GM18507 (cell line): ENCODE measurements at places on chromosomes 4 and X.

DNA sequence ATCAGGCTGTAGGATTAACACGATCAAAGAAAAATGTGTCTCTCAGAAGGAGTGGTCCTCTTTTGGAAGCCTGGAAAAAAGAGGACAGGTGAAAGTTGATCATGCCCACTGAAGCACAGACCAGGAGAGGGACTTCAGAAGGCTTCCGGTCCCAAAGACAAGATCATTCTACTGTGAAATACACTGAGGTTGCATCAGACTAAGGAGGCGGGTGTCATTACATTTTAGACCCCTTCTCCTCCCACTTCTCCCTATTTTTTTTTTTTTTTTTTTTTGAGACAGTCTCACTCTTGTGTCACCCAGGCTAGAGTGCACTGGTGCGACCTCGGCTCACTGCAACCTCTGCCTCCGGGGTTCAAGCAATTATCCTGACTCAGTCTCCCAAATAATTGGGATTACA, 67.5 kb downstream of the RBM47 start:
- DNase-seq: no peak

- no peak for DNase-seq
Observed at GRCh38 chr4:5709207-5709575, 832 bp upstream of the EVC2 start.

DNA sequence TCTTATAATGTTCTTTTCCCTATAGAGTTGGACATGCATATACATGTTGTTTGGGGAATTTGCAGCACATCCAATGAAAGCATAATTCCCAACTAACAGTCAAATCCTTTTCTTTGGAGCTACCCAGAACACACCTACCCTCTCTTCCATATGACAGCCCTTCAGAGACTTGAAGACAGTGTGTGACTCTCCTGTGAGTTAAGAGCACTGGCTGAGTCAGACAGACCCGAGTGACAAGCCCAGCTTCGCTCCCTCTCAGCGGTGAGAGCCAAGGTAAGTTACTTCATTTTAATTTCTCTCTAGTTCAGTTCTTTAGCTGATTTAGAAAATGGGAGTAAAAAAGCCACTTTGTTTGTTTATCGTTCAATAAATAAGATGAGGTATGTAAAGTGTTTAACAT, 86.3 kb downstream of the RTL9 start:
- DNase-seq: no peak

- DNase-seq: no peak
Observed at GRCh38 chr4:79748835-79749234, 324.2 kb downstream of the ANTXR2 start.

- DNase-seq: no peak
Observed at GRCh38 chr4:72340803-72341431, 228.1 kb downstream of the ADAMTS3 start.

GRCh38 chr4:181138116-181138515, 1105.1 kb upstream of the TENM3 start:
- DNase-seq: no peak

DNA sequence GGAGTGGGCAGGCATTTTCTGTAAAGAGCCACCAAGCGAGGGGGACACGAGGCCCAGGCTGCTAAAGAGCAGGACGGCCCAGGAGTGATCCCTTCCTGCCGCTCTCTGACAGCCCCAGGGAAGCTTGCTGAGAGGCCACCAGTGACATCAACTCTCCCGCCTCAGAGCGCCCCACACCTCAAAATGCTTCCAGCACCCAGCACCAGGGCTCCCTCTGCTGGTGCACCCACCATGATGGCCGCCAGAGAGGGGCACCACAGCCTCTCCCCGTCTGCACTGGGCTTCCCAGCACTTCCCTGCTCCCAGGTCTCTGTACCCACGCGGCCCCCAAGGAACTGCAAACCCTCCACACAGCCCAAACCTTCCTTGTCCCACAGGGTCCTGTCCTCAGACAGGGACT, 40.4 kb downstream of the GAK start:
- DNase-seq: no peak

DNA sequence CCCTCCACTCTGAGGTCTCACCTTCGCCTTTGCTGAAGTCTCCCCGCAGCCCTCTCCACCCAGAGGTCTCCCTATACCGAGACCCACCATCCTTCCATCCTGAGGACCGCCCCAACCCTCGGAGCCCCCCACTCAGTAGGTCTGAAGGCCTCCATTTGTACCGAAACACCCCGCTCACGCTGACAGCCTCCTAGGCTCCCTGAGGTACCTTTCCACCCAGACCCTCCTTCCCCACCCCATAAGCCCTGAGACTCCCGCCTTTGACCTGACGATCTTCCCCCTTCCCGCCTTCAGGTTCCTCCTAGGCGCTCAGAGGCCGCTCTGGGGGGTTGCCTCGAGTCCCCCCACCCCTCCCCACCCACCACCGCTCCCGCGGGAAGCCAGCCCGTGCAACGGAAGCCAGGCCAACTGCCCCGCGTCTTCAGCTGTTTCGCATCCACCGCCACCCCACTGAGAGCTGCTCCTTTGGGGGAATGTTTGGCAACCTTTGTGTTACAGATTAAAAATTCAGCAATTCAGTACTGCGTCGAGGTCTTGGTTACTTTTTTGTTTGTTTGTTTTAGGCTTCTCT, 5.0 kb downstream of the SOD3 start:
- no peak for DNase-seq

- DNase-seq: no peak
Observed at GRCh38 chrX:13177921-13178566, 133.6 kb upstream of the FAM9C start.

- no peak for DNase-seq
Observed at GRCh38 chrX:104318330-104319009, 63.7 kb upstream of the ESX1 start.

- no peak for DNase-seq
Observed at GRCh38 chr4:64326507-64326906, 82.7 kb downstream of the TECRL start.

DNA sequence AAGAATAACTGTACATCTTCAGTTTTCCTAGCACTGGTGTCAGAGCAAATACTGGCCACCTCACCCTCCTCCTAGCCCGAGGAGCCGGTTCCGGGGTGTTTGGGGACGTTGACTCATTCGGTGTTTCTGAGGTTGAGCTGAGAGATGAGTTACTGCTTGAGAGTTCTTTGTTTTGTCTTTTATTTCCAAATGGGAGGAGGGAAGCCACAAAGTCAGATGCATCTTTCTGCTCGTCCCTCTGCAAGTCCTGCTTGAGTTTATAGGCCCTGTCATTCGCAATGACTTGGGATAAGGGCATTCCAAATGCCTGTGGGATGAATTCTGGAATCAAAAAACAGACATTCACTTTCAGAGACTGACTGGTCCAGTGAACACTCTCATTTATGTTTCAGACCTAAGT, 77.5 kb downstream of the HCCS start:
- no peak for DNase-seq

DNA sequence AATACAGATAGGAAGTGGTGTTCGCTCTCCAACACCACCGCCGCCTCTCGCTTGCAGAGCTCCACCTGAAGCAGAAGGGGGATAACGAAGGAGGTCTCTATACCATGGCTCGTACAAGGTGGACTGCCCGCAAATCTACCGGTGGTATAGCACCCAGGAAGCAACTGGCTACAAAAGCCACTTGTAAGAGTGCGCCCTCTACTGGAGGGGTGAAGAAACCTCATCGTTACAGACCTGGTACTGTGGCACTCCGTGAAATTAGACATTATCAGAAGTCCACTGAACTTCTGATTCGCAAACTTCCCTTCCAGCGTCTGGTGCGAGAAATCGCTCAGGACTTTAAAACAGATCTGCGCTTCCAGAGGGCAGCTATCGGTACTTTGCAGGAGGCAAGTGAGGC, 5.2 kb upstream of the BMP15 start:
- no peak for DNase-seq

- no peak for DNase-seq
Observed at GRCh38 chr4:21454201-21454600, 494.4 kb downstream of the KCNIP4 start.

GRCh38 chr4:152289941-152290340, 246.0 kb downstream of the FBXW7 start:
- DNase-seq: no peak

GRCh38 chr4:1695913-1696312, 11.8 kb upstream of the FAM53A start:
- DNase-seq: no peak

- no peak for DNase-seq
Observed at GRCh38 chrX:118499295-118499694, 3.7 kb downstream of the DOCK11 start.

GRCh38 chrX:108558217-108558616, 118.6 kb downstream of the COL4A5 start:
- no peak for DNase-seq

DNA sequence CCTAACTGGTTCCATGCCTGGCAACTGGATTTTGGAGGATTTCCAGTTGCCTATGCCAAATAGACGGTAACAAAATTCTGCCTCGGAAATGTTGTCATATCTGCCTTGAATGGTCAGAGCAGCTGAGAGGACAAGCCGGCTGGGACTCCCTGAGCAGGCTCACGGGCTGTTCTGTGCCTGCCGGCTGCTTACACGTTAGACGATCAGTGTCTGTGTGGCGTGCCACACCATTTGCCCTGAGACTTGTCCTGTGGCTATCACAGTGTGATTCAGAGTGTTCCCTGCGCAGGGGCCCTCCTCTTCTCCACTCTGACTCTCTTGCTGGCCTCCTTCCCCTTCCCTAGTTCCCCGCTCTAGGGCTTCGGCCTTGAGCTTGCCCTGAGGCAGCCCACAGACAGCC, 42.4 kb downstream of the RAI2 start:
- no peak for DNase-seq

DNA sequence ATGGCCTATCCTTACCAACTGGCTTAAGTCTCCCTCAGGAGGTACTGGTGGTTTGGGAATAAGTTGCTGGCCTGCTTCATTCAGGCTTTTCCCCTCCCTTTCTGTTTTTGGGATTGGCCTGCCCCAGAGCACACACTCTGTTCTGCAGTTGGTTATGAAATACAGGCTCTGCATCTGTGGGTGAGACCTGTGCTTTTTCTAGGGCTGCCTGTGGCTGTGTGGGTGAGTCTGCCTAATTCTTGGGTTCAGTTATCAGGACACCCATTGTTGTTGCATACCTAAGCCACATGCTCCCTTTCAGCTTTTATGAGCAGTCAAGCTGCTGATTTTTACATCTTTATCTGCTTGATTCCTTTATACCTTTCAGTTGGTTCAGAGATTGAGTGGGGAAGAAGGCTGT, 19.0 kb upstream of the CWH43 start:
- no peak for DNase-seq

- no peak for DNase-seq
Observed at GRCh38 chrX:153723351-153724251, 586 bp downstream of the BCAP31 start.

DNA sequence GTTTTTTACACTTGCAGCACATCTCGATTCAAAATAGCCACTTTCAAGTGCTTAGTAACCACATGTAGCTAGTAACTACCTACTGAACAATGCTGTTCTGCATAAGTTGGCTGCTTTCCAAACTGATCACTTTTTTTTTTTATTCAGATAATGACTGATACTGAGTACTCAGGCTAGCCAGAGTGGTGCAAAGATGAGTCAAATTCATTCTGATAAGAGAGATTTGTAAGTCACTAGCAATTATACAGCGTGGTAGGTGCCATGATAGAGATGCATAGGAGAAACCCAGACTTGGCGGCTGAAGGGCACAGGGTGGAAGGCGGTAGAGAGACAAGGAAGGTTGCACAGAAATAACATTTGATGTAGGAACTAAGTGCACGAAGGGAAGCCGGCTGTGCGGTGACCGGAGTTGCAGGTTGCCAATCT, 357 bp upstream of the IGBP1 start:
- DNase-seq: no peak

GRCh38 chr4:97252615-97253154, 890.6 kb downstream of the STPG2 start:
- DNase-seq: no peak
